ENCODE measurements at places on chromosomes 5 and 9.

GRCh38 chr5:142432961-142433360, 108.1 kb upstream of the SPRY4 start:
- DNase-seq: peak; percentile 14

GRCh38 chr5:168443950-168444700, 42.1 kb upstream of the RARS1 start:
- DNase-seq: no peak

GRCh38 chr9:12739014-12739652, 35.7 kb upstream of the LURAP1L start:
- DNase-seq: no peak

DNA sequence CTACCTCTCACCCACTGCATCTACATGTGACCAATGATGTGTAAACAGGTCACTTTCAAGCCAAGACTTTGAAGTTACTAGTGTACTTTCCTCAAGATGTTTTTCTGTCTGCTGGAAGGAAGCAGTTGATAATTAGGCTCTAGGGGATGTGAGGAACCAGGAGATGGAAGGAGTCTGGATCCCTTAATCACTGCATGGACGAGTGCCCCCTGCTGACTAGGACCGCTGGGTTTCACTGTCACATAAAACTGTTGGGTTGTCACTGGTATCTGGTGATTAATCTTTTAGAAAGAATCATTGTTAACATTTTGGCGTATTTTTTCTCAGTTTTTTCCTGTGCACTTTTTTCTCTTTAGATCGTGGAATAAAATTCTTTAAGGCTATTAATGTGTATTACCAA, 79.5 kb downstream of the SREK1 start:
- DNase-seq: no peak

DNA sequence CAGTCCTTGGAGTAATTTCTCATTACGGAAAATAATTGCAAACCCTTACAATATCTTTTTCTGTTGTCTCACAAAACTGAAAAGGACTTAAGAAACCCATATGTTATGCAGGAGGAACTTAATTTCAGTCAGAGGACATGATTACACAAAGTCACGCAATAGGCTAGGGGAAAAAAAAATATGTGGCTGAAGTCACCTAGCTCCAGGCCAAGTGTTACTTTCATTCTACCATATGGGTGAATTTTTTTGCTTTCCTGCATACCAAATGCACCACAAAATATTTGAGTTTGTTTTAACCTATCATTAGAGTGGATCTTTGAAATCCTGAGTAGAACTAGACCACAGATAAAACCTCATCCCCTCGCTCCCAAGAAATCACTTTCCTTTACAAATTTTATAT, 523.5 kb downstream of the CAAP1 start:
- DNase-seq: no peak

GRCh38 chr9:136147038-136147889, 28.6 kb upstream of the TMEM250 start:
- DNase-seq: no peak

GRCh38 chr9:4559261-4560182, 69.3 kb downstream of the SLC1A1 start:
- DNase-seq: no peak

GRCh38 chr9:96460470-96460869, 10.5 kb downstream of the HABP4 start:
- no peak for DNase-seq

- no peak for DNase-seq
Observed at GRCh38 chr9:134325096-134325812, 1.0 kb upstream of the RXRA start.

DNA sequence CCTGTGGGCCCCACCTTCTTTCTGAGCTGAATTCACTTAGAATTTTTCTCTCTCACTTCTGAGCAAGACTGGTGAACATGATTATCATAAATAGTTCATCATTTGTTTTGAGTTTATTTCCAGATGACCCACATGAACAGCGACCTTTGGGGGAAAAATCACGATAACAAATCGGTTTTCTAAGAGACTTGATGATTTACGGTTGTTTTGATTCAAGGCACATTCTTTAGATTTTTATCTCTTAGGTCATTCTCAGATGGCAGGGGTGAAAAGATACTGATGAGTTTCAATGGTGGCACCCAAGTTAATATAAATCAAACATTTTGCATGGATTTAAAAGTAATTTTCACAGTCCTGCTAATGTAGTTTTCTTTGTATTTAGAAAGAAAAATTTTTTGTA, 95.1 kb downstream of the DMXL1 start:
- no peak for DNase-seq

DNA sequence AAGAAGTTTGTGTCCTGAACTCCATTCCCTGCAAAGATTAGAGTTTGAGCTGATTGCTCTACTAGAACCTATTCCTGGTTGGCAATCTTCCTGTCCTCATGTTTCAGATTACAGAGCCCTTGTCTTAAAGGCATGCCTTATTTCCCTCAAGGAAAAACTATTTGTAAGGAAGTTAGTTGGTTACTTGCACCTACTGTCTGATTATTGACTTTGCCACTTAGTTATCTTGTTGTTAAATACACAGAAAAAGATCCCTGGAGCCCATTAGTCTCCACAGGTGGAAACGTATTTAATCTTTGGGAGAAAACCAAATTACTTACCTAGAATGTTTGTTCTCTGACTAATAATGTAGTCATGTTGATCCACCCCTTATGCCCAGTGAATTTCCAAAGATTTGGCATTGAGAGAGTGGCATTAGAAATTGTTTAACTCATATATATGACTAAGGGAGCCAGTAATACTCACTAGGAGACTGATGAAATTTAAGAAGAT, 132.3 kb upstream of the ELL2 start:
- DNase-seq: no peak

GRCh38 chr5:159567461-159567860, 237.2 kb upstream of the IL12B start:
- DNase-seq: no peak

- no peak for DNase-seq
Observed at GRCh38 chr5:167812871-167813270, 478.6 kb upstream of the WWC1 start.

GRCh38 chr5:90111364-90112032, 298.1 kb downstream of the CETN3 start:
- DNase-seq: no peak

DNA sequence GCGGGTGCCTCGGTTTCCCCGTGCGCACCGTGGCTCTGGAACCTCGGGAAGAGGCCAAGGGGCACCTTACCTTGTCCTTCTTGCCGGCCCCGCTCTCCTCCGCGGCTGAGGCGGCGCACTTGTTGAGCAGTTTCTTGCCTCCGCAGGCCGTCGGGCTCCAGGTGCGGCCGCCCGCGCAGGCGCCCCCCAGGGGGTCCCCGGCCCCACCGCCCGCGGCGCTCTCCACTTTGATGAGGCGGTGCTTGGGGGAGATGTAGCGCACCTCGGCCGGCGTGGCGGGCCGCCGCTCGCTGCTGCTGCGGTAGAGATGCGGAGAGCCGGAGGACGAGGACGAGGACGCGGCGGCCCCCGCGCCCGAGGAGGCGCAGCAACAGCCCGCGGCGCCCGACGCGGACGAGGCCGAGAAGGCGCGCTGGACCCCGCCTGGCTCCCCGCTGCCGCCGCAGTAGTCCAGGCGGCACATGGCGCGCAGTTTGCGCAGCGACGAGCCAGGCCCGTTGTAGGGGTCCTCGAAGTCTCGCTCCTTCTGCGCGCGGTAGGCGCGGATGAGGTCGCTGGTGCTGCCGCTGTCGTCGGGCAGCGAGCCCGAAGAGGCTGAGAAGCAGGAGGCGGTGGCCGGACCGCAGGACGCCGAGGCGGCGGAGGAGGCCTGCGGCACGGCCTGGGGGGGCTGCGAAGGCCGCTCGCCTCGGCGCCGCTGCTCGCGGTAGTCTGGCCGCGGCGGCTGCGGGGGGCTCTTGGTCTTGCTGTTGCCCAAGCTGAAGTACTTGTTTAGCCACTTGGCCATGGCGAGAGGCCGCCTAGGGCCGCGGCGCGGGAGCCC, 957 bp downstream of the SHB start:
- DNase-seq: no peak

GRCh38 chr9:108621991-108622855, 233.6 kb downstream of the ACTL7B start:
- no peak for DNase-seq

DNA sequence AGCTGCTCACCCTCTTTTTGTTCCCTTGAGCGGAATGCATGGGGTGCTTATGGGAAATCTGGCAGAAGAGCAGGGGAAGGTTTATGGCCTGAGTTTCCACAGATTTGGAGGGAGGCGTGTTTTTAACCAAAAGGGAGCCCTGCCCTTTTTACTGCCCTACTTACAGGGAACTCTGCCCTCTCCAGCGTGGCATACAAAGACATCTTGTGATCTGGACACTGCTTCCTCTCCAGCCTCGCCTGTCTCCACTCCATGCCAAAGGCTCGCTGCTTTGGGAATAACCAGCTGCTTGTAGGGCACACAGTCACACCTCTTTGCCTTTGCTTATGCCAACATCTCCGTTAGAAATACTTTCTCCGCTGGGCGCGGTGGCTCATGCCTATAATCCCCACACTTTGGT, 314.2 kb downstream of the ARHGAP26 start:
- no peak for DNase-seq

GRCh38 chr9:37010180-37010579, 23.9 kb downstream of the PAX5 start:
- no peak for DNase-seq

GRCh38 chr9:128629852-128630545, 26.6 kb downstream of the DYNC2I2 start:
- no peak for DNase-seq

- DNase-seq: no peak
Observed at GRCh38 chr5:13591621-13592020, 352.9 kb downstream of the DNAH5 start.

- DNase-seq: no peak
Observed at GRCh38 chr9:111783857-111784256, 10.9 kb downstream of the SHOC1 start.

- DNase-seq: no peak
Observed at GRCh38 chr5:45454114-45454513, 242.1 kb downstream of the HCN1 start.

GRCh38 chr9:130940693-130941576, 1.9 kb upstream of the FIBCD1 start:
- DNase-seq: peak; percentile 91

DNA sequence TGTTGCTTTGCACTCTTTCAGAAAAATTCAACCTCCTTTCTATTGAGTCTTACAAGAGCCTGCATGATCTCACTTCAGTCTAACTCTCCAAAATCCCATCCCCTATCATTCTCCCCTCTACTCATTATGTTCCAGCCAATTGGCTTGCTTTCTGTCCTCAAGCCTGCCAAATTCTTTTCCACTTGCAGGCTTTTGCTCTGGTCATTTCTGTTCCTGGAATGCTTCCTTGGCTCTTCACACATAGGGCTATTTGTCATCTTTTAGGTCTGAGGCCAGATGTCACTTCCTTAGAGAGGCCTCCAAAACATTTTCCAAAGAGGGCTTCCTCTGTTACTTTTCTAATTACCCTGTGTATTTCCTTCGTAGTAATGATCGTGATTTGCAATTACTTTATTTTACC, 11.8 kb upstream of the CHD1 start:
- no peak for DNase-seq

- DNase-seq: peak; percentile 64
Observed at GRCh38 chr5:124651663-124652513, 94.6 kb downstream of the ZNF608 start.

GRCh38 chr5:159095151-159095721, 4.5 kb downstream of the EBF1 start:
- no peak for DNase-seq

DNA sequence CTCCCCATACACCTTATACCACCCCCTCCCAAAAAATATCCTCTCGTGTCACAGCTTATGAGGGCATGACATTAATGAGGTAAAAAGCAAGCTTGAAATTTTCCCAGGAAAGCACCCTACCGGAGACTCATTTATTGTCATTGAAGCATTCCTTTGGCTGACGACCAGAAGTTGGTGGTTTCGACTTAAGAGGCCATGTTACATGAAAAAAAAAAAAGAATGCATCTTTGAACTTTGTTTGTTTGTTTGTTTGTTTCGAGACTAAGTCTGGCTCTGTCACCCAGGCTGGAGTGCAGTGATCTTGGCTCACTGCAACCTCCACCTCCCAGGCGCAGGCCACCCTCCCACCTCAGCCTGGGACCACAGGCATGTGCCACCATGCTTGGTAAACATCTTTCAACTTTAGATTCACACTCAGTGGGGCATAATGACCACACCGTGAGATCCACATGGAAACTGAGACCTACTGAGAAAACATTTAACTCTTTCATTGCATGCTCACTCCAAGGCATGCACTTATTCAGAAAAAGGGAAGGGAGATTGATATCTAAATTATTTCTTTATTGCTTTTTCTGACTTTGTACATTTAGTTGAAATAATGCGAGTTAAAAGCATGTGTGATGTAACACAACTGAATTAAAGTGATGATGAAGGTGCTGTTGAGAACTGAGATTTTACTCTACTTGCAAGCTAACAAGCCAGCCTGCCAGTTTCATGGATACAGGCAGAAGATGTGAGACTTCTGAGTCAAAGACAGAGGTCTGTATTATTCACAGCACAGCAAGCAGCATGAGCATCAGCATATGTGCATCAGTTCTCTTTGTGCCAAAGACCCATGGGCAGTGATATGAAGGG, 5.1 kb upstream of the RAB14 start:
- no peak for DNase-seq

DNA sequence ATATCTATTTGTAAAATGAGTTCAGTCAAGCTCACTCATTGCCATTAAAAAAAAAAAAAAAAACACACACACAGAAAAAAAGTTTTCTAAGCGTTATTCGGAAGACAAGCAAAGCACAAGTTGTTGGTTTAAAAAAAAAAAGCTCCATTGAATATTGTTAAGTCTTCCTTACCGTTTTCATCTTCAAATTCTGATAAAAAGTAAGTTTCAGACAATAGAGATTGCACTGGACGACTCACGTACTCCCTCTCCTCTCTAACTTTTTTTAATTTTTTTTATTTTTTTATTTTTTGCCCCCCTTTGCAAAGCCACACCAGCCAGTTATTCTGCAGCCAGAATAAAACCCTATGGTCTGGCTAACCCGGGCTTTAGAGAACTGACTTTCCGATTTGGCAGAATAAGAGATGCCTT, 544 bp downstream of the ADAMTS6 start:
- DNase-seq: no peak

- DNase-seq: no peak
Observed at GRCh38 chr5:59173578-59173977, 590.7 kb downstream of the RAB3C start.

- DNase-seq: no peak
Observed at GRCh38 chr5:128665747-128666355, 127.8 kb upstream of the FBN2 start.

GRCh38 chr9:78664370-78664769, 367.4 kb downstream of the PSAT1 start:
- DNase-seq: no peak

DNA sequence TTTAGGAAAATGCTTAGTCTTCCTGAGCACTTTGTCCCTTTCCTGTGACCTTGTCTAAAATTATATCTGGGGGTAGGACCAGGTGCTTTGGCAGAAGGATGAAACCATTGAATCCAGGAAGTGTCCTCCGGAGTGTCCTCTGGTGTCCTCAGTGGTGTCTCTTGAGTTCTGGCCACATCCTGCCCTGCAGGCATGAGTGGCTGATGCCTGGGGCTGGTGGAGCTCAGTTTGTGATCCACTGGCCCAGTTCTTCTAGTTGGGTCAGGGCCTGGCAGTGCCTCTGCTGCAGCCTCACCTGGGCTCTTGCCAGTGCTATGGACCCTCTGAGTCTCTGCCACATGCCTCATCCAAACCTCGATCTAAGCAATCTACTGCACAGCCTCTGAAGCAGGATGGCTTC, 14.4 kb upstream of the TMED7 start:
- no peak for DNase-seq

All from DMS153 (cell line).